ENCODE measurements at places on chromosomes 3 and 15. TPM values are rescaled to one million over a fixed set of nuclear protein-coding genes. Genes with fewer than 3 reads are reported as not detected.
A peak's percentile ranks its signal among the peaks of the same experiment; 100 is the strongest.

GRCh38 chr3:135805752-135806151 lies 159.8 kb upstream of the PPP2R3A start:
- H3K27me3 ChIP-seq: peaks cover 7% of the 10 kb centered on the region
- H3K27ac ChIP-seq: no peak overlapping the region
- no peaks in the 10 kb centered on the region for H3K36me3 ChIP-seq
- H3K4me3 ChIP-seq: no peak overlapping the region
- no peaks in the 10 kb centered on the region for H3K4me1 ChIP-seq
- no peak for DNase-seq

Gene PLA2G4E
- not detected for polyA plus RNA-seq

DNA sequence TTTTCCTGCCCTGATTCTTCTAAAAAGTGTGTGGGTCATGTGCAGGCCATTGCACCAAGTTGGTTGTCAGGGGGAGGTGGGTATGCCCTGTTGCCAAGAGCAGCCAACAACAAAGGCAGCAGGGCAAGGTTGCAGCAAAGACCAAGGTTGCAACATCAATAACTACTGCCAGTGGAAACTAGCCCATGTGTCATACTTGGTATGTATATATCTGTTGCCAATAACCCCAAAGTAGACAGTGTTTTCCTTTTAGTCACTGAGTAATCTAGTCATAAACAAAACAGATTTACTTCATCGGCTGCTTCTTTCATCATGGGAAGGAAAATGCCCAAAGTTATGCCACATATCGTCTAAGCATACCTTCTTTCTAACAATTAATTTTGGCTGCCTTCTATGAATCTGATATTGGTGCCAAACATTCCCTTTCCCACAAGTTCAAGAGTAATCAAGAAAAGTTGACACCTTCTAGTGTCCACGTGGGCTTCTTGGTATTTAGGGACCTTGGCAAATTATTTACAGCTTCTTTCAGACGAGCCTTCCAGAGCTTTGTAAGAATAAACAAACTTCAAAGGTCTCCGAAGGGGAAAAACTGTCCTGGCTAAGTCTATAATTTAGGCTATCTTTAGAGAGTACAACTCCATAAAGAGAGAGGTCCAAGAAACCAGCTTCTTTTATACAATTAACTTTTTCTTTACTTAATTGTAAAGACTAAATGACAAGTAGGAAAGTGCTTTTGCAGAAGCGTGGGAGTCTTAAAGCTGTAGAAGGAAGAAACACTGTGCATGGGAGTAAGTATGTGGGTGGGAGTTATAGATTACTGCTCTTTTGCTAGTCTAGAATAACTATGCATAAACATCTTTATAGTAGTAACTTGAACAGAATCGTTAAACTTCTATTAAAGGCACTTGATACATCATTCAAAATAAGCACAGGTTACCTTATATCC lies 10.0 kb upstream of the MBNL1 start:
- DNase-seq: no peak
- peaks cover 7% of the 10 kb centered on the region for H3K36me3 ChIP-seq
- H3K4me1 ChIP-seq: peaks cover 60% of the 10 kb centered on the region
- no peaks in the 10 kb centered on the region for H3K27me3 ChIP-seq
- peak overlapping the region; percentile 65 for H3K4me3 ChIP-seq
- H3K27ac ChIP-seq: no peak overlapping the region

- H3K27me3 ChIP-seq: no peaks in the 10 kb centered on the region
- H3K4me1 ChIP-seq: no peaks in the 10 kb centered on the region
- H3K36me3 ChIP-seq: no peaks in the 10 kb centered on the region
- DNase-seq: no peak
- no peak overlapping the region for H3K27ac ChIP-seq
Measured at GRCh38 chr3:106930086-106930485, 447.2 kb upstream of the CCDC54 start.

Gene ITPKA
- polyA plus RNA-seq: not detected

DNA sequence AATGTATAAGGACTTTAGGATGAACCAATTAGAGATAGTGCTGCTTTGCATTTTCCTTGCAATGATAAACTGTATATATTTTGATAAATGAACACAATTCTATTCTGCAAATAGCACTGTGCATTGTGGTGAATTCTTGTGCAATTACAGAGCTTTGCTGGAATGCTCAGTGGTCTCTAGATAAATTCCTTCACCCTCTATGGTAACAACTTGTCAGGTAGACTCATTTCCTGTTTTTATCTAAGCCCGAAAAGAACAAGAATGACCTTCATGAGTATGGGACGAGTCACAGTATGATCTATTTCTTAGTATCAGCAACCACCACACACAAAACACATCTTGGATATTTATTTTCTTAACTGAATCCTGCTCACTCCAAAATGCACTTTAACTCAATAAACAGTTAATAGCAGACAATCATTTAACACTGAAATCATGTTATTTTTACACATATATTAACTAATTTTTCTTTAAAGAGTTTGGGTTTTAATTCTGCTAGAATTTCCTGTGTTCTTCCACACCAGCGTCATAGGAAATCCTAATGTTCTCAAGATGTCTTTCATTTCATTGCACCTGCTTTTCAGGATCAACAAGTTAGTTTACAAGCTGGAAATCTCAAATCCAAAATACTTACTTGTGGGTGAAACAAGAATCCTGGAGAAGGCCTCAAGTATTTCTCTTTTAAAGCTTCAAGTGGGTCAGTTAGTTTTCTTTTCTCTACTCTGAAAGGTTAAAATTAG lies 551.2 kb downstream of the MECOM start:
- H3K4me1 ChIP-seq: no peaks in the 10 kb centered on the region
- DNase-seq: no peak
- H3K27ac ChIP-seq: no peak overlapping the region
- H3K27me3 ChIP-seq: peaks cover 5% of the 10 kb centered on the region
- no peak overlapping the region for H3K4me3 ChIP-seq
- no peaks in the 10 kb centered on the region for H3K36me3 ChIP-seq

DNA sequence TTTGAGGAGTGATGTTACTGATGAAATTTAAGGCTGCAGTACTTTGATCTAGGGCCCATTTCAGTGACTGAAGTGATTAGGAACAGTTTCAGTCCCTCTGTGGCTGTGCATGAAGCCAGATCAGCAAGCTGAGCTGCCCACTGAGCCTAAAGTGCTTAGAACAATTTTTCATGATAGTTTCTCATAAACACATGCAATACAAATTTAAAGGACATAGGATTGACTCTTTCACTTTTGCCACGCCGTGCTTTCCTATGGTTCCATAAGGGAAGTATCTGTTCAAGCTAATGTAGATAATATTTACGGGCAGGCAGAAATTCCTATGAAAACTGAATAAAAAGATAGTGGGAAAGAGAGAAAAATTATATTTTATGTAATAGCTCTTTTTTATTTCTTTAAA lies 10.6 kb downstream of the ANKUB1 start:
- peaks cover 53% of the 10 kb centered on the region for H3K4me1 ChIP-seq
- no peaks in the 10 kb centered on the region for H3K36me3 ChIP-seq
- peak overlapping the region; percentile 96 for H3K27ac ChIP-seq
- H3K4me3 ChIP-seq: peak overlapping the region; percentile 86
- peaks cover 9% of the 10 kb centered on the region for H3K27me3 ChIP-seq

- peaks cover 100% of the 10 kb centered on the region for H3K4me1 ChIP-seq
- no peaks in the 10 kb centered on the region for H3K27me3 ChIP-seq
- H3K4me3 ChIP-seq: no peak overlapping the region
- no peak for DNase-seq
Measured at GRCh38 chr15:31340047-31340446, 13.4 kb downstream of the KLF13 start.

- H3K36me3 ChIP-seq: no peaks in the 10 kb centered on the region
- DNase-seq: no peak
- no peak overlapping the region for H3K27ac ChIP-seq
- no peaks in the 10 kb centered on the region for H3K4me1 ChIP-seq
- H3K27me3 ChIP-seq: no peaks in the 10 kb centered on the region
- H3K4me3 ChIP-seq: no peak overlapping the region
Measured at GRCh38 chr15:46670258-46670657, 1035.4 kb downstream of the SQOR start.

GRCh38 chr15:41860049-41860828 lies 21.6 kb downstream of the PLA2G4B start:
- DNase-seq: no peak
- no peaks in the 10 kb centered on the region for H3K27me3 ChIP-seq
- no peaks in the 10 kb centered on the region for H3K36me3 ChIP-seq
- no peaks in the 10 kb centered on the region for H3K4me1 ChIP-seq
- H3K27ac ChIP-seq: no peak overlapping the region

DNA sequence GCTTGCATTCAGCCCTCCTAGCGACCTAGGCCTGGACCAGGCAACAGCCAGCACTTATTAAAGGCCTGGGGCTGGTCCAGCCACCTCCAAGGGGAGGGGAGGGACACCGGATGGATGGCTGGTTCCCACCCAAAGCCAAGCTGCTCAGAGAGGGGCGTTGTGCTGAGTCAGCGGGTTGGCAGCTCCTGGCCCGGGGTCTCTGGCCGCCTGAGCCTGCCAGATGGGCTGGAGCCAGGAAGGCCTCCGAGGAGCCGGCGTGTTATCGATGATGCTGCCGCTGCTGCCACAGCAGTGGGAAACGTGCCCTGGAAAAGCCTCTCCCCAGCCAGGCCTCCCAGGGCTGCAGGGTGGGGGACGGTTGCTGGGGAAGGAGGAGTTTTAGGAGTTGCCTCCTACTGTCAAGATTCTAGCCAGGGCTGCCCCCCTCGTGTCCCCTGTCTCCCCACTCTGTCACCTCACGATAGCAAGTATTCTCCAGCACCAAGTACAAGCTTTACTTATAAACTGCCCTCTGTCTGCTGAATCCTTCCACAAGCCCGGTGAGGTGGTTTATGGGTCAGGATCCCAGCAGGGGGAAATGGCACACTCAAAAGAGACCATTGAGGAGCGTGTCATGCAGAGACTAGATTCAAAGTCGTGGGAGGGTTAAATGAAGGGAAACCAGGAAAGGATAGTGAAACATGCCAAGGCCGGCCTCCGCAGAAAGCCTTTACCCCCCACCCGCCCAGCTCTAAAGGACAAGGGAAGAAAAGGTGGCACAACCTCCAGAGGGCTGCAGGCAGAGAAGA lies 43.2 kb upstream of the TSEN2 start:
- peaks cover 38% of the 10 kb centered on the region for H3K27me3 ChIP-seq
- no peak overlapping the region for H3K4me3 ChIP-seq
- H3K4me1 ChIP-seq: no peaks in the 10 kb centered on the region
- H3K36me3 ChIP-seq: no peaks in the 10 kb centered on the region
- no peak for DNase-seq
- no peak overlapping the region for H3K27ac ChIP-seq

DNA sequence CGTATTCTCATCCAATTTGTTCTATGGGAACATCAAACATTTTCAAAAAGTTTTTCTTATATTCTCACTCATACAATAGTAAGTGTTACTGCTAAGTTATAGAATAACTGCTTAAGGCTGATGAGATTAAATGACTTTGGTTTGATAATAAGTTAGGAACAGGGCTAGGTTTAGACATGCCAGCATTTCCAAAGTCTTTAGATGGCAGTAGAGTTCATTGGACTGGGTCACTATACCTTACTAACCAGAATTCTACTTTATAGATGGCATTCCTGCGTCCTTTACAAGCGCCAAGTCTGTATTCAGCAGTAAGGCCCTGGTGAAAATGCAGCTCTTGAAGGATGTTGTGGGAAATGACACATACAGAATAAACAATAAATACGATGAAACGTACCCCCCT lies 21.7 kb downstream of the PLAAT1 start:
- no peak overlapping the region for H3K4me3 ChIP-seq
- no peak overlapping the region for H3K27ac ChIP-seq
- no peaks in the 10 kb centered on the region for H3K4me1 ChIP-seq
- no peaks in the 10 kb centered on the region for H3K36me3 ChIP-seq

DNA sequence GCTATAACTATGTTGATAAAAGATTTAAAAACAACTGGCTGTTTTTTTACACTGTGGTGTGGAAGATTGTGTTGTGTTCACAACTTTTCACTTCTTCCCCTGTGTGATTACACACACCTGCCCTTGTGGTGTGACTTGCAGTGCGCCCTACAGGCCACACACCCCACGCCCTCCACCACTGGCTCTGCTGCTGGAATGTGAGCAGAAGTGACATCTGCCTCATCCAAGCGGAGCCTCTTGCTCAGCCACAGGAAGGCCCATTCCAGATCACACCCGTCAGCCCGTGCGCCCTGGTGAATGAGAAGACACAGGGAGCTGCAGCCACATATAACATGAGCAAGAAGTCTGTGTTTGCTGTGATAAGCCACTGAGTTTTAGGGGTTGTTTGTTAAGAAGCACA lies 7.0 kb downstream of the CCR2 start:
- no peak overlapping the region for H3K27ac ChIP-seq
- H3K4me1 ChIP-seq: peaks cover 24% of the 10 kb centered on the region
- H3K4me3 ChIP-seq: no peak overlapping the region
- H3K27me3 ChIP-seq: no peaks in the 10 kb centered on the region

GRCh38 chr3:27573780-27574437 lies 89.7 kb upstream of the SLC4A7 start:
- no peaks in the 10 kb centered on the region for H3K4me1 ChIP-seq
- no peak for DNase-seq
- H3K36me3 ChIP-seq: no peaks in the 10 kb centered on the region
- no peak overlapping the region for H3K27ac ChIP-seq
- H3K4me3 ChIP-seq: no peak overlapping the region
- H3K27me3 ChIP-seq: no peaks in the 10 kb centered on the region

GRCh38 chr3:117126946-117127546 lies 417.5 kb downstream of the TUSC7 start:
- no peak overlapping the region for H3K27ac ChIP-seq
- no peaks in the 10 kb centered on the region for H3K36me3 ChIP-seq
- no peak overlapping the region for H3K4me3 ChIP-seq
- H3K4me1 ChIP-seq: no peaks in the 10 kb centered on the region
- H3K27me3 ChIP-seq: no peaks in the 10 kb centered on the region
- no peak for DNase-seq

DNA sequence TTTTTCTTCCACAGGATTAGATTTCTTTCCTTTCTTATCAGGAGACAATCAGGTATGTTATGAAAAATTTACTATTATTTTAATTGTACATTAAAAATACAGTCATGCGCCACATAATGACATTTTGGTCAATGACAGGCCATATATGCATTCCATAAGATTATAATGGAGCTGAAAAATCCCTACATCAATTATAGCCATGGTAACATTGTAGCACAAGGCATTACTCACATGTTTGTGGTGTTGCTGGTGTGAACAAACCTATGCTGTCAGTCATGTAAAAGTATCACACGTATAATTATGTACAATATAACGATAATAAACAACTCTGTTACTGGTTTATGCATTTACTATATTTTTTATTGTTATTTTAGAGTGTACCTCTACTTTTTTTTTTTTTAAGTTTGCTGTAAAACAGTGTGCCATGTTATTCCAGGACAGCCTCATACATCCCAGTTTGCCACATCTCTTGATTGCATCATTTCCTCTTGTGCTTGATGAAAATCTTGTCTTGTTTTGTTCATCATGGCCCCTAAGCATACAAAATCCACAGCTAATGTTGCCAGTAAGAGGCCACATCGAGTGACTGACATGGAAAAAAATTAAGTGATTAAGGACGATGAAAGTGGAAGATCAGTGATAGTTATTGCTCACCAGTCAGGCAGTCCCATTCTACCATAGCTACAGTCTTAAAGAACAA lies 21.4 kb downstream of the CALML4 start:
- peaks cover 24% of the 10 kb centered on the region for H3K36me3 ChIP-seq
- DNase-seq: no peak
- H3K27me3 ChIP-seq: no peaks in the 10 kb centered on the region
- H3K4me1 ChIP-seq: no peaks in the 10 kb centered on the region
- H3K27ac ChIP-seq: no peak overlapping the region
- no peak overlapping the region for H3K4me3 ChIP-seq

- H3K27me3 ChIP-seq: no peaks in the 10 kb centered on the region
- H3K27ac ChIP-seq: peak overlapping the region; percentile 97
- no peaks in the 10 kb centered on the region for H3K36me3 ChIP-seq
- H3K4me3 ChIP-seq: peak overlapping the region; percentile 84
Measured at GRCh38 chr15:29270169-29270955, 740 bp upstream of the NSMCE3 start.

Data from naive B cell (primary cell).